Pulmonary artery endothelial cell (primary cell): ENCODE measurements at places on chromosomes 16 and 17.
A peak's percentile ranks its signal among the peaks of the same experiment; 100 is the strongest.

GRCh38 chr16:66457888-66458287 is 30.8 kb downstream of the BEAN1 start:
- DNase-seq, result no peak

DNA sequence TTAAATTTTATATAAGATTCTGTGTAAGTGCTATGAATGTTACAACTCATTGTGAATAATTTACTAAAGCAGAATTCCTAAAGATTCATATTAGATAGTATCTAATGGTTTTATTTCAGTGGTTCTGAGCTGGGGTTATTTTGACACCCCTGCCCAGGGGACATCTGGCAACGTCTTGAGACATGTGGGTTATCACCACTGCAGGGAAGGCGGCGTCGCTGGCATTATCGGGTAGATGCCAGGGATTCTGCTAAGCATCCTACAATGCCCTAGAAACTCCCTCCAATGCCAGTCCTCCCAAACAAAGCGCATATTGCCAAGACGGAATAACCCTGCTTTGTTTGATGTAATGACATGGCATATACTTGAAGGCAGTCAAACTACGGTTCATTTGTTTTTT is 372.3 kb upstream of the ZFHX3 start:
- DNase-seq, result no peak

GRCh38 chr17:21288571-21289017 is 4.1 kb downstream of the MAP2K3 start:
- DNase-seq, result no peak

- DNase-seq, result peak; percentile 58
These were observed 13.0 kb upstream of the SPNS3 start for GRCh38 chr17:4420692-4421131.

DNA sequence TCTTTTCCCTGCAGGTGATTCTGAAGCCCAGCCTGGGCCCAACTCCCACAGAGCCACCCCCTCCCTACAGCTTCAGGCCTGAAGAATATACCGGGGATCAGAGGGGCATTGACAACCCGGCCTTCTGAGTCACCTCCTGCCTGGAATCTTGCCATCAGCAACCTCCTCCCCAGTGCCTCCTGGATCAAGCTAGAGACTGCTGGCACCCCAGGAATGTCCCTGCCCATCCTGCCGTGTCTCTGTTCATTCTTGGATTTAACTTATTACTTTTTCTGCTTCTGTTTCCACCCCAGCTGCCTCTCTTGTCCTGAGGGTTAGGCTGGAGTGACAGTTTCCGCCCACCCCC is 4.9 kb downstream of the TMEM92 start:
- no peak for DNase-seq

- no peak for DNase-seq
These were observed 9.0 kb downstream of the NTAN1 start for GRCh38 chr16:15046692-15047376.

DNA sequence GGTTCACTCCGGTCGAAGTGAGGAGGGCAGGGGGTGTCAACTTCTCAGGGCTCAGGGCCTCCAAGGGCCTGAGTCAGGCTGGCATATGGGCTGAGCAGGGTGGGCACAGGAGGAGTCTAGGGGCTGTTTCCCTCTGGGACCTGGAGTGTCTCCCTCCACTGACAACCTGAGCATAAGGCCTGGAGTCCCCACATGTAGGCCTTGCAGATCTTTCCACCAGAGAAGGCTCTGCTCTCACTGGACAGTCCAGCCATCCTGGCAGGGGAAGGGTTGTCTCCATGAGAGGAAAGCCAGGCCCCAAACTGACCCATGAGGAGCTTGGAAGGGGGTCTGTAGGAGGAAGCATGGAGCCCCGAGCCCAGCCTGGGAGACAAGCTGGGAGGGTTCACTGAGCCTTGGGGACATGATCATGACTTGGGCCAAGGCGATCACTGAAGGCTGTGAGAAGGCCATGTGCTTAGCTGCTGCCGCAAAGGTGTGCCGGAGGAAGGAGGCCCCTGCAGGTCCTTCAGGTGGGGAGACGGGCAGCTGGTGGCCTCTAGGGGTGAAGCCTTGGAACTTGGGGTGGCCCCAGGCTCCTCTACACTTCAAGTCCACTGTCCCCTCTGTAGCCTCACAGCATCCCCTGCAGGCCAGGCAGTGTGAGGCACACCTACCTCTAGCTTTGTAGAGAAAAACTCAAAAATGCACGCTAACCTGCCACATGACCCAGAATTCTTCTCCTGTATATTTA is 9.9 kb downstream of the CMTM2 start:
- no peak for DNase-seq

DNA sequence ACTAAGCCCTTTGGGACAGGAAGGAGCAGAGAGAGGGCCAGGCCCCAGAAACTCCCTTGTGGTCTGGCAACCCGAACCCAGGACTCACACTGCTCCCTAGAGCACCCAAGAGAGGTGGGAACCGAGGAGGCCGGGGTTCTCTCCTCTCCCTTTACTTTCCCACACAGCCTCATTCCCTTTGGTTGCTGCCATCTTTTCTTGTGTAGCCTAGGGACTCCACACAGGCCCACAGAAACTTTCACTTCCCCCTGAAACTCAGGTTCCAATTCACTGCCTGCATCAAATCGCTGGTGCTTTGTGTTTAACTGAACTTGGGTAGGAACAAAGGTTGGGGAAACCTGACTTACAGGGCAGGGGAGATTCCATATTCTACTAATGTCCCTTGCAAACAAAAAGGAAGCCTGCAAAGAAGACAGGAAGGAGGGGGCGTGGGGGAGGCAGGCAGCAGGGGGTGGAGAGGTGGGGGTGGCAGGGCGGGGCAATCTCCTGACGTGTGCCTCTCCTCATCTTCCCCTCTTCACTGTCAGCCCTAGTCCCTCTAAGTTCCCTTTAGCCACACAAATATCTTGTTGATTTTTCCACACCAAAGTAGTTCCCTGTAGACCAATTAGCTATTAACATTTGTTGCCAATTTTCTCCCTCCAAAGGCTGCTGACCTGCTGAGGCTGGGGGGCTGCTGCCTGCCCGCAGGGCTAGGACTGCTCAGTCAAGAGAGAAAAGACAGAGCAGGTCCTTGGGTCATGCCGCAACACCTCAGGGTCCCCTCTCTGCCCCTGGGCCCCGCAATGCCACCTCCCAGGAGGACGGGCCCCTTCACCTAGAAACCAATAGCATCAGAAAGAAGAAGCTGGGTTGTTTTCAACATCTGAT is 8.0 kb downstream of the ST3GAL2 start:
- DNase-seq, result no peak

GRCh38 chr17:7988750-7989178 is 13.7 kb upstream of the GUCY2D start:
- DNase-seq, result peak; percentile 41

DNA sequence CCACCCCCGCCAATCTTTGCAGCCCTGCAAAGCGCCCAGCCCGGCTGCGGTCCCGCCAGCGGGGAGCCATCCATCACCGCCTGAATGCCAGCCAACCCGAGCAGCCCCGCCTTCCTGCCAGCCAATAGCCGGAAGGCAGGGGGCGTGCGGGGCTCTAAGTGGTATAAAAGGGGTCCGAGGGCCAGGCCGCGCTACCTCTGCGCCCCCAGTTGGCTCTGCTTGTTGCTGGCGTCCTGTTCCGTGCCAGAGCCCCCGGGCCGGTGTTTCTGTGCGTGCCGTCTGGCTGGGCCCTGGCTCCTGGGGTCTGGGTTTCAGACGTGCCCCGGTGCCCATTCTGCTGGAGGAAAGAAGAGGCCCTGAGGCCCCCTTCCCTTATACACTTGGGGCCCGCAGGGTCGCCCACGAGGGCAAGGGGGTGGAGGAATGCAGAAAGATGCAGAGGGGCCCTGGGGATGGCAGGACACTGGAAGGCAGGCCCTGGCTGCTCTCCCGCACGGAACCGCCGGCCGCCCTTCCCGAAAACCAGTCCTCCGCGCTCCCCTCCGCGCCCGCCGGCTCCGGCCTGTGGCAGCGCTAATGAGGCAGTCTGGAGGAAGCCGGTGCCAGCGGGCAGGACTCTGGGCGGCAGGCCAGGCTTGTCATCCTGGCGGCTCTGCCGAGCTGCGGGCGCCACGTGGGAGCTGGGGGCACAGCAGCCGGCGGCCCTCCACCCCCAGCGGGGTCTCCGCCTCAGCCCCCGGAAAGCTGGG is 14.0 kb downstream of the COPZ2 start:
- DNase-seq, result no peak

DNA sequence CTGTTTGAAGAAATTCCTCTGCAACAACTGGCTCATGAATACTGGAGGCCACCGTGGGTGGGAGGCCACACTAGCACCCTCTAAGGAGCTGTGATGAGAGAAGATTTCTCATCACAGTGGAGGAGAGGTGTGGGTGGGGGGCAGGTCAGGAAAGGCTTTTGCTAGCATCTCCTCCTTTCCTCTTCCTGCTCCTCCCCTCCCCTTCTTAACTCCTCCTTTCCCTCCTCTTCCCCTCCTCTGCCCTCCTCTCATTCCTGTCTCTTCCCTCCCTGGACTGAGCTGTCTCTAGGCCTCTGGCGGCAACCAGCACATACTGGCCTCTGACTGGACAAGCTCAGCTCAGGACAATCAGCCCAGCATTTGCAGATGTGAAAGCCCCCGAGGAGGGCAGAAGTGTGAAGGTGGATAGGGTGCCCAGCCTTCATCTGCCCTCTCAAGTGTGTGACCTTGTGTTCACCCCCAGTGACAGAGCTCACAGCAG is 19.0 kb upstream of the LHX1 start:
- no peak for DNase-seq
